H4 (cell line): ENCODE measurements at places on chromosomes 1 and 21. TPM values are rescaled to one million over a fixed set of nuclear protein-coding genes. Genes with fewer than 3 reads are reported as not detected.

S100A7A gene
- total RNA-seq = not detected in 2 replicates

FCRLB gene
- 0.45 and 0.51 TPM in 2 replicates for total RNA-seq

C1orf87 gene
- not detected in 2 replicates for total RNA-seq

MPL gene
- total RNA-seq = not detected in 2 replicates
